ENCODE measurements at places on chromosomes 4 and X.

- DNase-seq, result no peak
These were observed 64.4 kb downstream of the ASMT start for GRCh38 chrX:1679238-1679637.

DNA sequence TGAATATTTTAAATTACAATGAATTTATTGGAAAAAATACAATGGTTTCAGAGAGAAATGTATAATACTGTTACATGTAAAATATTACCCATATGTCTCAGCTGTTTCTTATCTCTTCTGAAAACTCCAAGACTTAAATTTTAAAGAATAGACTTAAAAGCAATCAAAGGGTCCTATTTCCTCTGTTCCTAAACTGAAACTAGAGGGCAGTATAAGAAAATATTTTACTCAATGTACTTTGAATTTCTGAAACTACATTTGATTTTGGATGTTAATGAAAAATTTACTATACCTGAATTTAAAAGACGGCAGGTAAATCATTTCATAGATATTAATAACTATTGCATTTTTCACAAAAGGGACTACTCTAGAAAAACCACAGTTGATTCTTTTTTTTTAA is 200.2 kb downstream of the LRBA start:
- no peak for DNase-seq

DNA sequence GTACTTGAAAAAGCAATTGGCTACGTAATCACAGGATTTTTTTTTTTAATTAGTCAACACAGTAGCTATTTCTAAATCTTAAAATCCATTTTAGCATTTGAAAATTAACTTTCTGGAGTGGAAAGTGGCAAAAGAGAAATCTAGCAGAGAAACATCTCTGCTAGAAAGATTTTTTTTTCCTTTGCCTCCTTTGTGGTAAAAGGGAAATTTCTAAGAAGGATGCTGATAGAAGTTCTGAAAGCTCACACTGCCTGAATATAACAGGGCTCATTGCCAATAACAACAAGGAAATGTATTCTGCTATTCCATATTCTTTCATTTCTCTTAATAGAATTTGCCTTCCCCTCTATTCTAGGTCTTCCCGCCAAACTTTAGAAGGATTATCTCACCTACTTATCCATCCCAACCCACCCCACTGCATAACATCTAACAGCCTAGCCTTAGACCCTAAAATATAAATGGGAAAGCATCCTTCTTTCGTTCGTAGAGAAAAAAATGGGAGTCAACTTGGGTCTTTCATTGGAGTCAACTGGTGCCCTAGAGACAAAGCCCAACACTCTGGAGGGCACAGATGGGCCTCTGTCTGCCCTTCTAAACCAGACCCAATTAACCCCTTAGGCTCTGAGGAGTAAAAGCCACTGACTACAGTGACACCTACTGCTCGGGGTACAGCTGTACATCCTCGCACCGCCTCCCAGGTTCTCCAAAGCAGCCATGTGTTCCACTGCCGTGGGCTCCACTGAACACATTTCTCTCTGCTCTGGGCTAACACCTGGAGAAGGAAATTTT is 103.9 kb downstream of the MAML3 start:
- DNase-seq, result no peak

GRCh38 chrX:47218280-47218919 is at the start of gene CDK16:
TSS of gene CDK16 (plus strand) at chrX:47218681. CDS start at chrX:47223558, 4,877 bp downstream.
- DNase-seq, result peak; percentile 55

DNA sequence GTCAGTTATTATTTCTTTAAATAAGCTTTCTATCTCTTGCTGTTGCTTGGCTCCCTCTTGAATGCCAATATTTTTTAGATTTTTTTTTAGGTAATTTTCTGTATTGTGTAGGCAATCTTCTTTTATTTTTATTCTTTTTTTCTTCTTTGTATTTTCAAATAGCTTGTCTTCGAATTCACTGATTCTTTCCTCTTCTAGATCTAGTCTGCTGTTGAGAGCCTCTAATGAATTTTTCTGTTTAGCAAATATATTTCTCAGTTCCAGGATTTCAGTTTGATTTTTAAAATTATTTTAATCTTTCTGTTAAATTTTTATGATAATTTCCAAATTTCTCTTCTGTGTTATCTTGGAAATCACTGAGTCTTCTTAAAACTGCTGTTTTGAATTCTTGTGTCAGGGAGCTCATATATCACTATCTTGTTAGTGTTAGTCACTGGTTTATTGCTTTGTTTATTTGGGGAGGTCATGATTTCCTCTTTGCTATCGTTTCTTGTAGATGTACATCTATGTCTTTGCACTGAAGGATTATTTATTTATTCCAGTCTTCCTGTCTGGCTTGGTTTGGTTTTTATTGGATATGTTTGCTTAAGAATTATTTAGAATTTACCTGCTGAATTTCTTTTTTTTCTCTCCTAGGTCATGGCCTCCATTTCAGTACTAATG is 39.9 kb upstream of the GPRIN3 start:
- DNase-seq, result no peak

DNA sequence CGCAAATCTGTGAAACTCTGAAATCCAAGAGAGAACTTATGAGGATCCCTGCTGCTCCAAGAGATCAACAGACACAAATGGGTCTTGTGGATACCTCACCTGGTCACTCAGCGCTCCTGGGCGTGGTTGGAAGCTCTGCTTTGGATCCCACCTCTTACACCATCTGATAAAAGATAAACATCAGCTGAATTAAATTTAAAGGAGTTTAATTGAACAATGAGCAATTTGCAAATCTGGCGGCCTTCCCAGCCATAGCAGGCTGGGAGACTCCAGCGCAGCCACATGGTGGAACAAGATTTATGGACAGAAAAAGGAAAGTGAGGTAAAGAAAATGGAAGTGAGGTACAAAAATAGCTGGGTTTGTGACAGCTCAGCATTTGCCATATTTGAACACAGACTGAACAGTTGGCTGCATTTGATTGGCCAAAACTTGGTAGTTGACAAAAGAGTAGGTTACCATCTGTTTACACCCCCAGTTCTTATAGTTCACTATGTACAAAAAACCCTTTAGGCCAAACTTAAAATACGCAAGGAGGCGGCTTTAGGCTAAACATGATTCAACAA is 437.3 kb upstream of the NDST3 start:
- DNase-seq, result no peak

DNA sequence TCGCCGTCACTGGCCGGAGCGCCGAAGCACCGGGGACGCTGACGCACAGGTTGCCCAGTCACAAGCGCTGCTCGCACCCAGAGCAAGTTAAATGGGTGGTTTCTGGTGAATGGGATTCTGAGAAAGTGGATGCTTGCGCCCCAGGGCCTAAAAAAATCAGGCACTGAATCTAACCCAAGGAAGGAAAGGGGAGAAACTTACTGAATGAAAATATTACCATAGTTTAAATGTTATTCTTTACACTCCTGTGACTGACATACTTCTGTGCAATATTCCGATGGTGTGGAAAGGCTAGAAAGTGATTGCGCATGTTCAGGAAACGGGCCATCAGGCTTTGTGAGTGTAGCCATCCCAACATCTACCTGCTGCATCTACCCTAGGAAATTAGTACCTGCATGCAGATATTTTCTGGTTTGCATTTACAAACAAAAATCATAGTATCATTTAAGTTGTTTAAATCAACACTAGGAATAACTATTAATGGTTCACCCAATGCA is 838 bp upstream of the ABCG2 start:
- no peak for DNase-seq

- DNase-seq, result no peak
These were observed 37.7 kb downstream of the MECP2 start for GRCh38 chrX:154059729-154060245.

DNA sequence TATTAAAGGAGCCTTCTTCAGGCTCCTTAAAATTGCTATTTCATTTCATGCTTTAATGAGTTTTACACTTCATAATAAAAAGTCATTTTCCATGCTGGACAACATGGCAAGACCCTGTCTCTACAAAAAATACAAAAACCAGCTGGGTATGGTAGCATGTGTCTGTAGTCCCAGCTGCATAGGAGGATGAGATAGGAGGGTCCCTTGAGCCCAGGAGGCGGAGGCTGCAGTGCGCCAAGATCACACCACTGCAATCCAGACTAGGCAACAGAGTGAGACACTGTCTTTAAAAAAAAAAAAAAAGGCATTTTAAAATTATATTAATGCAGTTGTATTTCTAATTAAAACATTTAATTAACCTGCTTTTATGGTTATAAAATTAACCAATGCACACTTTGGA is 49.2 kb downstream of the PDS5A start:
- no peak for DNase-seq

GRCh38 chr4:74320559-74321118 is 12.4 kb downstream of the EPGN start:
- DNase-seq, result peak; percentile 86

GRCh38 chr4:175616287-175616686 is 195.8 kb downstream of the GPM6A start:
- no peak for DNase-seq

DNA sequence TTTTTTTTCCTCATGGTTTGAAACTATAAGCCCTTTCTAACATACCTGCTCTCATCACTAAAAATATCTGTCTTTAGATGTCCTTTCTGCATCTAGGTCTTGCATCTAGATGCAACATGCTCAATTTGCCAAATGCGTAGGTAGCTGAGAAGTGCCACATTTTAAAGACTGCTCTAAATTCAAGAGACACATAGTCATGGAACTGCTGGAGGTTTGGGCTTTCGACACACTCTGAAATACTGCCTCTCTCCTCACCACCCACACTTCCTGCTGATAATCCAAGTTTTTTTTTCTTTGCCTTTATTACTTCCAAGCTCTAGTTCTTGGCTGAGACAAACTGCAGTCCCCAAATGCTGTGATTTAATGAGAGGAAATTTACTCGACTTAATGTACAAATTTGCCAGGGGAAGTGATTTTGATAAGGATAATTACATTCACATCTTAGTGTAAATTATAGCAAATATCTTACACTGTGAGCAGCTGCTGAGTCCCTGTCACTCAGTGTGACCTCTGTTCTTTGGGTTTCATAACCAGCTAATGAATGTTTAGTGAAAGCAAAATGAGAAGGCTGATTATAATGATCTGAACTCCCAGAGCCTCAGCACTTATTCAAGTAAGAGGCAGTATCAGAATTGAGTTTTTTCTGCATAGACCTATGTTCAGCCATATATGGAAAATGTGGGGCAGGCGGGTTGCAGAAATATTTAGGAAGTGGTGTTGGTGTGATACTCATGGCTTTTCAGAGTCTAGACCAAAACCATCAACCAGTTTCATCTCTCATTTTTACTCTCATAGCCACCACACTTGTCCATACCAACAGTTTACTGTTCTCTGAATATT is 31.3 kb downstream of the DRD5 start:
- DNase-seq, result no peak

DNA sequence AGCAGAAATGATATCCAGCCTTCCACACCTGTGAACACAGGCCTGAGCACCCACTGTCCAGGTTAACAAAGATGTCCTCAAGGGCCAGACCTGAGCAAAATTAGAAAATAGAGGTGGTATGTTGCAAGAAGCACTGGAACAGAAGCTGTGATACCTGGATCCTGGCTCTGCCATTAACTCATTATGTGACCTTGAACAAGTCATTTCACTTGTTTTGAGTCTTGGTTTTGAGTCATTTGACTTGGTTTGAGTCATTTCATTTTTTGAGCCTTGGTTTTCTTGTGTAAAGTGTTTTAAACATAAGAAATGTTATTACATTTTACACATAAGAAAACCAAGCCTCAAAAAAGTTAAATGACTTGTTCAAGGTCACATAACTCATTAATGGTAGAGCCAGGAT is 2.9 kb upstream of the NWD2 start:
- no peak for DNase-seq

DNA sequence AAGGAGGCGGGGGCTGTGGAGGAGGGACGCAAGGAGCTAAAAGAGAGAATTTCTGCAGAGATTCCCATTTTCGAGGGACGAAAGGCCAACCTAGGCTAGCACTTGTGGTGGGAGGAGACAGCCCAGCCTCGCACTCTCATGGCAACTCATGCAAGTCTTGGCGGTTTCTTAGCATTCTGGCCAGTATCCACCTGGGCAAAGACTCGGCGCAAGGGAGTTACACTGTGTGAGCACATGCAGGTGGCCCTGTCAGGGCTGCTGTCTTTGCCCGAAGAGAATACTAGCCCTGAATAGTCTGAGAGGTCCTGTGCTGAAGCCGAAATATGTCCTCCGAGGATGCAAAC is 15.5 kb downstream of the MCF2 start:
- peak; percentile 4 for DNase-seq

- DNase-seq, result no peak
These were observed 1074.0 kb downstream of the PCDH18 start for GRCh38 chr4:136458326-136458725.

DNA sequence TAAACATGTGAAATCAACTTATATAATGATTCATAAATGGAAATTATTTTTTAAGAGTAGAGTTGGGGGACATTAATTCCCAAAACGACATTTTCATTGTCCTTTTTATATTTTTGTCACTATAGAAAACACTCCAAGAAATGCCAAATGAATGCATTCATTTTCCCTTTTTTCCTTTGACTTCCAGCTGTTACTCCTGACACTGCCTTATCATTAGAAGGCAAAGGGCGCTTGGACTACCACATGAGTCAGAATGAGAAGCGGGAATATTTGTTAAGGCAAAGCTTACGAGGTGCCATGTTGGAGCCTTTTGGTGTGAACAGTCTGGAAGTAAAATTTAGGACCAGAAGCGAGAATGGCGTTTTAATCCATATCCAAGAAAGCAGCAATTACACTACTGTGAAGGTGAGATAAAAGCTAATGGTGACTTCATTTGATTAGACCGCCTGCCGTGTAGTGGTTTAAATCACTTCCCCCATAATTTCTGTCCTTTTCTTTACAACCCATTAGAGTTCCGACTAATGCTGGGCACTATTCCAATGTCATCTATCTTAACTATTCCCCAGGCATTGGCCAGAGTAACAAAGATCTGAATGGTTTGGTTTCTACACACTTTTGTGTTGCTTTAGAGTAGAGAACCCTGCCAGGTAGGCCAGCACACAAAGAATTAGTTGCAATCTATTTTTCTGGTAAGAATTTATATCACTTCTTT is 166.7 kb downstream of the FAT4 start:
- DNase-seq, result no peak

GRCh38 chr4:87574996-87575395 is 33.3 kb upstream of the DSPP start:
- DNase-seq, result peak; percentile 69

DNA sequence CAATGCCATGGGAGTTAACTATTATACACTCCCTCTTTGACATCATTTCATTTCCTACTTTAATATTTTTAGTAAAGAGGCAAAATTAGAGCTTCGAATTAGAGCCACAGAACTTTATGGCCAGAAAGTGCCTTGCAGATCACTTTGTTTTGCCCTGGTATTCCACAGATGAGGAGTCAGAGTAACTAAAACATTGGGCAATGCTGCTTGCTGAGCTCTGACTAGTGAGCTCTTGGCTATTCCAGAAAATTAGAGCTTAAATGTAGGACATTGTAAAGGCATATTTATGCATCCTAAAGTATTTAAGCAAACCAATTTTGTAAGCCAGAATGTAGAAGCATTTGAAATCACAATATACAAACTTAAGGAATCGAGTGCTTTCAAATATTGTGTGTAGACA is 6.3 kb upstream of the ZNF827 start:
- no peak for DNase-seq
